Upper lobe of right lung (tissue), 1 donor: ENCODE measurements at places on chromosomes 5 and 9. TPM values are rescaled to one million over a fixed set of nuclear protein-coding genes. Genes with fewer than 3 reads are reported as not detected.

Gene TEK
- total RNA-seq = 65.6 TPM

GRCh38 chr5:138466900-138467710 lies 1.8 kb downstream of the EGR1 start:
- peak; percentile 68 for DNase-seq

DNA sequence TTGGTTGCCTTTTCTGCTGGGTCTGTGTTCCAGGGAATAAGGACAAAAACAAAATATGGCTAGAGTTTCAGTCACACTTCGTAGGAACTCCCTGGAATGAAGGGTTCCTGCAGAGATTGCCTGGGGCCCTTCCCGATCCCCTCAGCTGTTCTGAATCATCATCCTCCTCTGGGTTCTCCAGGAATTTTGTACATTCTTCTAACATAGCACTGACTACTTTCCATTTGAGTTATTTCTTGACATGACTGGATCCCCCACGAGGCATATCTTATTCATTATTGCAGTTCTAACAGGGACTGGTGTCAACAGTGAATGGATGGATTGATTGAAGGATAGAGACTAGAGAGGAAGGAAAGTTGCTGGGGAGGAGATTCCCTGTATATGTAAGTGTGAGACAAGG lies 49.2 kb upstream of the TNC start:
- no peak for DNase-seq

Gene IL3
- not detected for total RNA-seq

GRCh38 chr5:133475986-133476385 lies 136.4 kb downstream of the FSTL4 start:
- DNase-seq = no peak

- DNase-seq = no peak
Observed at GRCh38 chr5:168749391-168750100, 170.4 kb upstream of the PANK3 start.

Gene FAM200C
- total RNA-seq = 2.8 TPM

DNA sequence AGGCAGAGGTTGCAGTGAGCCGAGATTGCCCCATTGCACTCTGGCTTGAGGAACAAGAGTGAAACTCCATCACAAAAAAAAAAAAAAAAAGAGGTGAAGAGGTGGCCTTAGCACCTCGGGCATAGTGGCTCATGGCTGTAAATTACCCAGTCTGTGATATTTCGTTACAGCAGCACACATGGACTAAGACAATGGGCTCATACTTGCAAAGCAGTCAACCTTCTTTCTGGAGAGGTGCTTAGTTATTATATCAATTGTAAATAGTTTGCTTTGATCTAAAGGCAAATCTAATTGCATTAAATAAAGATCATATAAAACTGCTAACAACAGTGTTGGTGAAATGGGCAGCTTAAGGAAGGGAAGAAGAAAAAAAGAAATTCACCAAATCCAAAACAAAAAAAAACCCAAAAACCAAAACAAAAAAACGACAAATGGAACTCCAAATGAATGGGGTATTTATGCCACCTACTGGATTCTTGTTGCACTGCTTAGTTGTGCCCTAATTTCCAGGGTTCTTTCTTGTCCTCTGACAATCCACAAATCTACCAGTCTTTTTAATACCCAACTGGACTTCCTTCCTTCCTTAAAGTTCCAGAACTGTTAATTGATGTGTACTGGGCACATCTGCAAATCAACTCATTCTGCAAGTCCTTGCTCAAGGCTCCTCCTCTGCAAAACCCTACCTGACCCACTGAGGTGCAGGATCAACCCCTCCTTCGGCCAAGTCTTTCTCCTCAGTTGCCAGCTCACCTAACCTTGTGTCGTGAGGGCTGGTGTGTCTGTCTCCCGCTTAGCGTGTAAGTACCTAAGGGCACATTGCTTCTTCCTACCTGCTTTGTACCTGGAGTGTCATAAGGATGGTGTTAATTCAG lies 35.0 kb upstream of the DMRT1 start:
- no peak for DNase-seq

GRCh38 chr5:135400866-135401265 lies 1.8 kb upstream of the MACROH2A1 start:
- no peak for DNase-seq

DNA sequence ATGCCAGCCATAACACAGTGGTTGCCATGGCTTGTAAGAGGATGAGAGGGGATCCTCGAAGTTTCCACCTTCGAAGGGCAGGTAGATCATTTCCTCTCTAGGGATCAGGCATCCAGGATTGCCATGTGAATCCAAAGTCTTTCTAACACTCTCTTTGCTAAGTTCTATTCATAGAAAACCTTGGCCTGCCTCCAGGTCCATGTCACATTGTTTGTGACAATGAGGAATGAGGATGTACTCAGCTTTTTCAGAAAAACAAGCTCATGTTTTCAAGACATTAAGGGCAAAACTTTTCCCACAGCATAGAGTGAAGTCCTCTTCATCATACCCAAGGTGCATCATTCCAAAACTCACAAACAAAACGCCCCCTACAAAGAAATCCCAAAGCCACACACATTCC lies 19.6 kb downstream of the ESM1 start:
- no peak for DNase-seq

Gene TUBB4B
- total RNA-seq = 191 TPM
